Osteocyte (in vitro differentiated cells): ENCODE measurements at places on chromosomes 3 and 15. TPM values are rescaled to one million over a fixed set of nuclear protein-coding genes. Genes with fewer than 3 reads are reported as not detected.

Gene SEMA3F
- 11.8 and 12.9 TPM in 2 replicates for total RNA-seq

- DNase-seq, result no peak
Measured at GRCh38 chr15:45827275-45827674, 192.4 kb downstream of the SQOR start.

- no peak for DNase-seq
Measured at GRCh38 chr3:149332771-149333170, 665 bp downstream of the TM4SF18 start.

DNA sequence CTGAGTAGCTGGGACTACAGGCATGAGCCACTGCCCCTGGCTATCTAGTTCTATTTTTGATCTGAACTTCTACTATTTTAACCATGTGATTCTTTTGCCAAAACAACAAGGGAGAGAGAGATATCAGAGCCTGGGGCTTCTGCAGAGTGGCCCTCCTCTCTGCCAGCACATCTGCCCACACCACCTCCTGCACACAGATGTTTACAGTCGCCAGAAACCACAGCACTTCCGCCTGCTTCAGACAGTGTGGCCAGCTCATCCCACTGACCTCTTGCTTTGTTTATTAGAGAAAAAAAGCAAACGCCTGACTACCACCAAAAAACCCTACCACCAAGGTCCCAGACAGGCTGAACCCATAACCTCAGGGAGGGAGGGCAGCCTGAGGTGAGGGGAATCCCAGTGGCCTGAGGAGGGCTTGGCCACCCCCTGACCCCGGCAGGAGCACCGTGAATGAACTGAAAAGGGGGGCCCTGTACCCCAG lies 85.9 kb upstream of the ABHD2 start:
- DNase-seq, result no peak
